Skin of body (tissue), 3 donors: ENCODE measurements at places on chromosomes 4 and X.

DNA sequence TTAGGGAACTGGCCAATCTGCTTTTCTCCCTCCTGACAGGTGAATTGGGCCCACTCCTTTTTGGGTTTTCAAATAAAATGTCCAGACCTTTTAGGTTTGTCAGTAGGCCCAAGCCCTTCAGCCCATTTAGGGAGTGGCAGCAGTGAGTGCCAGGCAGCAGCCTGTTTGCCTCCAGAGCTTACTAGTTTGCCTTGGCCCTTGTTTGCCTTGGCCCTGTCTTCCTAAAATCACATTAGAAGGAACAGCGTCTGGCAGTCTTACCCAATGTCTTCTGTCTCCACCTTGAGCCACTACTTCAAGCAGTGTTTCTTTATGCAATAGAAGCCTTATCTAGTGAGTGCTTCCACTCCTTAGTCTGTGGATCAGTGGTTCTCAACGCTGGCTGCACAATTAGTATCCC is 117.1 kb downstream of the TMEM164 start:
- no peak for DNase-seq

DNA sequence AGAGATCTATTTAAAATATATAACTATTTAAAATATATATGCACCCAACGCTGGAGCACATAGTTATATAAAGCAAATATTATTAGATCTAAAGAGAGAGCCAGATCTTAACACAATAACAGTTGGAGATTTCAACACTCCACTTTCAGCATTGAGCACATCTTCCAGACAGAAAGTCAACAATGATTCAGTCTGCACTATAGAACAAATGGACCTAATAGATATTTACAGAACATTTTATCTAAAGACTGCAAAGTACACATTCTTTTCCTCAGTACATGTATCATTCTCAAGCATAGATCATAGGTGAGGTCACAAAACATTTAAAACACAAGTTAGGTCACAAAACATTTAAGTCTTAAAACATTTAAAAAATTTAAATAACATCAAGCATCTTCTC is 36.4 kb downstream of the NLRP2B start:
- DNase-seq, result no peak

- DNase-seq, result no peak
Measured at GRCh38 chr4:141891260-141892120, 255.1 kb downstream of the IL15 start.

GRCh38 chr4:173167758-173168395 is 734 bp upstream of the GALNT7 start:
- peak; percentile 48 for DNase-seq

GRCh38 chr4:32499171-32499570 is 1779.0 kb downstream of the PCDH7 start:
- DNase-seq, result peak; percentile 68

- DNase-seq, result no peak
Measured at GRCh38 chr4:163591614-163592020, 97.1 kb downstream of the TMA16 start.

- no peak for DNase-seq
Measured at GRCh38 chr4:113682730-113683537, 78.6 kb downstream of the CAMK2D start.

GRCh38 chrX:135273162-135273561 is 21.3 kb downstream of the ETDA start:
- DNase-seq, result no peak

GRCh38 chr4:185396724-185397385 is at the start of gene ANKRD37:
Gene ANKRD37 (plus strand): TSS chr4:185396841. CDS start chr4:185396924, 83 bp downstream.
- no peak for DNase-seq

- DNase-seq, result no peak
Measured at GRCh38 chr4:106687026-106687425, 318.4 kb upstream of the GIMD1 start.

GRCh38 chr4:128227991-128228571 is 59.5 kb downstream of the PGRMC2 start:
- DNase-seq, result no peak

DNA sequence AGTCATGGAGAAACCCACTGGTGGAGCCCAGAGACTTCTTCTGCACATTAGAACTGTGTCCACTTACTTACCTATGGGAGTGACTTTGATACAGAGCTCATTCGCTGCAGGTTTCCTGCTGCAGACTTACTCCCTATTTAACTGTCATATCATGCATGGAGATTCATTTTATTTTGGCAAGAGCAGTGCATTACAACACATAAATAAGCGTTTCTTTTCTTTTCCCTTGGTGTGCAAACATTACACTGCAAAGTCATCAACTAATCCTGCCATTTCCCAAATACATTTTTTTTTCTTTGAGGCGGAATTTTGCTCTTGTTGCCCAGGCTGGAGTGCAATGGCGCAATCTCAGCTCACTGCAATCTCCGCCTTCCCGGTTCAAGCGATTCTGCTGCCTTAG is 230.9 kb upstream of the SFRP2 start:
- peak; percentile 19 for DNase-seq

DNA sequence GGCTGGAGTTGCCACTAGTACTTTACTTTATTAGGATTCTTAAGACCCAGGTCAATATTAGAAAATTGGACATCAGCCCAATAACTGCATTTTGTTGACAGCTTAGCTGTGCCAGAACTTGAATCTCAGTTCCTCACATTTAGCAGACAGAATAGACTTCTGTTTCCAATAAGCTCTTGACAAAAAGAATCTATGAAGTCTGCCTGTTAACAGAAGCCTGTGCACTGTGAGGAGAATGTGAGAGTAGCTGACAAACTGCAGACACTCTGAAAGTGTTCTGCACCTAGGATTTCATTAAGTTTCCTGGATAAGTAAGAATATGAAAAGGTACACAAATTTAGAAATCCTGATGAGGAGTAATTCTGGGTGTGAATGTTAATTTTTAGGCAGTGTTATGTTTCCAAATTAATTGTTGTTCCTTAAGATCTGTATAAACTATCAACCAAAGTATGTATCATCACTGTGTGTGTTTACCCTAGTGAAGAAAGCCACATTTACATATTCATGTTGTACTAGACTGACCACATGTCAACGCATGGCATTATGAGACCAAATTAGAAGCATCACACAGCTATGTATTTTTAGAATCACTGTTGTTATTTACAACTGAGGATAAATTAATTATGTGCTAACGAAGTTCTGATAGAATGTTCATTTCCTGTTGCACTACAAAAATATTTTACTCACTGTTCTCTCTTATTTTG is 756.4 kb upstream of the IGFBP7 start:
- DNase-seq, result no peak

GRCh38 chr4:751676-752075 is 46.0 kb downstream of the PCGF3 start:
- no peak for DNase-seq

- no peak for DNase-seq
Measured at GRCh38 chr4:100118181-100118580, 72.1 kb downstream of the DDIT4L start.

- no peak for DNase-seq
Measured at GRCh38 chrX:135632353-135632752, 81.1 kb upstream of the CT45A1 start.

DNA sequence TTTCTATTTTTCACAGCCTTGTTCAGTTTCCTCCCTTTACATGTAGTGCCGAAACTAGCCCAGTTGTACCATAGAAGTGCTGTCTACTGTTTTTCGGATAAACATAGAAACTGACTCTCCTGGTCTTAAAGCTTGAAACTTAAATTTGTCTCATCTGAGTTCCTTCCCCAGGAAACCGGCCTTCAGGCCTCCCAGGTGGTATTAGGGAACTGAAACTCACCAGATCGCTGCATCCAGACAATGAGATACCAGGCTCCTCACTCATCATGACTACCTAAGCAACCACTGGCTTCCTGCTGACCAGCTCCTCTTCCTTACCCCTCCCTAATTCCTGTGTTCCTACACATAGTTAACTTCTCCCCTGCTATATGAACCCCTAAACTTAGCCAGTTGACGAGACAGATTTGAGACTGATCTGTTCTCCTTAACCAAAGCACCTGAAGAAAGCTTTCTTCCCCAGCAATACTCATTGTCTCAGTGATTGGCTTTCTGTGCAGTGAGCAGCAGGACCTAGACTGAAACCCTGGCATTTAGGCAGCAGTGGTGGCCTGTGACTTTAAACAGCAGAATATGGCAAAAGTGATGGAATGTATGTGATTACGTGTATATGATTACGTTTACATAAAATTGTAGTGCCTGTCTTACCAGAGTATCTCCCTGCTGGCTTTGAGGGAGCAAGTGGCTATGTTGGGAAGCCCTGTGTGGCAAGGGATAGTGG is 959.1 kb upstream of the LCORL start:
- DNase-seq, result no peak

DNA sequence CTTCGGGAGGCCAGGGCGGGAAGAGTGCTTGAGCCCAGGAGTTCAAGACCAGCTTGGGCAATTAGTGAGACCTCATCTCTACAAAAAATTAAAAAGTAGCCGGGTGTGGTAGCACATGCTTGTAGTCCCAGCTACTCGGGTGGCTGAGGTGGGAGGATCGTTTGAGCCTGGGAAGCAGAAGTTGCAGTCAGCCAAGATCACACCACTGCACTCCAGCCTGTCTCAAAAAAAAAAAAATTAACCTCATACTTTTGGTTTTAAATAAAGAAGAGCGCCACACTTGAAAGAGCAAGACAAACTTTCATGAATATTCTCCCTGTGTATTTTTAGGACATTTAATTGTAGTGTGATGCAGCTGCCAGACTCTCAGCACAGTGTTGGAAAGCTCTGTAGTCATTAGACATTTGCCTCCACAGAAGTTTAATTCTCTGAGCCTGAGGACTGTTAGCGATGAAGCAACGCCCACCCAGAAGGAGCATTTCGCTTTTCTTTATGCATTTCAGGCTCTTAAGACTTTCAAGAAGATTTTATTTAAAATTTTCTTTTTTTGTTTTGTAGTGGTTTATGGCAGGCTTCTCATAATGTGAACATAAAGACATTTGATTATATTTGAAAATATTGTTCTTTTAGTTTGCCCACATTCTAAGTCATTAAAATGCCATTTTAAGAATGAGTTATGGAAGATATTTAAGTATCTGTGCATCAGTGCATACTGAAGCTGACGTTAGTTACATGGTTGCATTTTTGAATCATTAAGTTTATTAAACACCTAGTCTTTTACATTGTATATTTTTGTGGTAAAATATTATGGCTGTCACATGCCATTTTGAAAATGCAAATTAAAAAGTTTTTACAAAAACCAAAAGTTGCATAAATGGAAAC is 45.8 kb downstream of the DCLK2 start:
- DNase-seq, result no peak

DNA sequence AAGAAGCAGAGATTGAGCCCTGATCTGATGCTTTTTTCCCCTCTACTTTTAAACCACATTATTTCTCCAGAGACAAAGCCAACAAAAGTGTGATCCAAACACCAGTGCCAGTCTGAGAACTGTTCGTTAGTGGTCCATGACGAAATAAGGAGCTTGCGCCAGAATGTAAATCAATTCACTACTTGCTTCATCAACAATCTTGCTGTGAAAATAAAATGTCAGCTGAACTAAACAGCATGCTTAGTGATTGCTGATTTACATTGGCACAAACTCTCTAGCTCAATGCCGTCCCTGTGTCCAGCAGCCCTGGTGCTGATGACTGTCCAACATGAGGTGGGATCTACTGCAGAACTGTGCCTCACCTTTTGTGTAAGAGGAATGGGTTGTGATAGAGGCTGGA is 71.3 kb downstream of the SOX3 start:
- no peak for DNase-seq

DNA sequence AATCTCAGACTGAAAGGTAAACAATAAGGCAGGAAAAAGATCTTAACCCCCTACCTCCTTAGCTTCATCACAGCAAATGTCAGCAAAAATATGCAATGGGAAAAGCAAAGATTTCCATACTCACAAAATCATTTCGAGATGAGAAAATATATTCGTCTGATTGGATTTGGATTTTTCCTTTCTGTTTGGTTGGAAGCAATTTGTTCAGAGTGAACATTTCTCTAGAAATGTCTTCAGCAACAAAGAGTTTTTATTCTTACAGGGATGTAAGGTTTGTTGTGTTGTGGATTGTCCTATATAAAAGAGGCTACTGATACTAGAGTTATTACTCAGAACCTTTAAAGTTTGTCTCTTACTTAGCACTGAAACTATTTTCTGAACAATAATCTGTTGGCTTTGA is 23.8 kb downstream of the GRIA2 start:
- no peak for DNase-seq

DNA sequence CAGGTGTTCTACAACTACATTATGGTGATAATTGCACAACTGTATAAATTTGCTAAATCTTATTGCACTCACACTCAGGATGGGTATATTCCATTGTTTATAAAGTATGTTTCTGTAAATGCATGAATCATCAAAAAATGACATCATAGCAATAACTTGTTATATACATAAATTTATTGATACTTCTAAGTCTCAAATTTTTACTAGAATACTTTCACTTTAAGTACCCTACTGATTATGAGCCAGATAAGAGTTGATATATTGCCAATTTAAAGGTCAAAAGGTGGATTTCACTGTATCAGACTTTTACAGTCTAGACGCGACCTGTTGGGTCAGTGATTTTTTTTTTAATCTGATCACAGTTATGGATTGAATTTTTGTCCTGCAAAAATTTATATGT is 37.4 kb upstream of the MTMR1 start:
- no peak for DNase-seq

DNA sequence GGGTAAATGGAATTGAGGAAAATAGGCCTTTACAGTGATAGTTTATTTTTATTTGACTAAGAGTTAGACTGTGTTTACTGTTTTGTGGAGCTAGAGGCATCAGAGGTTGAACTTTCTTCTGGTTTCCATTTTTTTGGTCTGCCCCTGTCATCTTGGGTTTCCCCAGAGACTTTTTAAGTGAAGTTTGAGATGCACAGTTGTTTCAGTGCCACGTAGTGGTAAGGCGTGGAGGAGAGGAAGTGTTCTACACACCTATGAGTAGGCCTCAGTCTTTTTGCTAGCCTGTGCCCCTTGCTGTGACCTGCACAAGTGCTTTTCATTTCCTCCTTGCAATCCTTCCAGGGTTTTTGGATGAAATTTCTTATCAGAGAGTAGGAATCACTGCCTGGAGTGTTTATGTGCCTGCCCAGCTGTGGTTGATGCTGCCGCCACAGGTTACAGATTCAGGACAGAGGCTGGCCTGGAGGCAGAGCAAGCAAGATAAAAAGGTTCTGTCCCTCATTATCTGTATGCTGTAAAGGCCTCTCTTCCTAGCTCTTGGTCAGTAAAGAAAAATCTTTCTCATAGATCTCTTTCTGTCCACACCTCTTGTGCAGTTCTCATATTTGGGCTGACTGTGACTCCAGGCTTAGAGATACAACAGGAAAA is 12.5 kb upstream of the HSFX4 start:
- DNase-seq, result no peak

DNA sequence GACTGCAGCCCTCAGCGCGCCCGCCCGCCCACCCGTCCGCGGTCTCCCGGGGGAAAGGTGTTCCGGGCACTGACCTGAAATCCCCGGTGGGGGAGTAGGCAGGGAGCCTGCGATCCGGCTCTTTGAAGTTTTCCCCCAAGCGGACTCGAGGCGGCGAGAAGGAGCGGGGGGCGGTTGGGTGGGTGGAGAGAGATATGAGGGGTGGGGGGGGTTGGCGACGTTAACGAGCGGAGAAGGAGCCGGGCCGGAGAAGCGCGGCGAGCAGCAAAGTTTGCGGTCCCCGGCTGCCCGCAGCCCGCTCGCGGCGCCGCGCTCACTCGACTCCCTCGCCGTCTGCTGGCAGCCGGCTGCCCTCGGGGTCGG is 636 bp downstream of the BCOR start:
- no peak for DNase-seq
